CD4-positive, alpha-beta T cell treated with Interleukin-2 at 100 ng/mL for 4 hours (primary cell): ENCODE measurements at places on chromosomes 1 and 21.

DNA sequence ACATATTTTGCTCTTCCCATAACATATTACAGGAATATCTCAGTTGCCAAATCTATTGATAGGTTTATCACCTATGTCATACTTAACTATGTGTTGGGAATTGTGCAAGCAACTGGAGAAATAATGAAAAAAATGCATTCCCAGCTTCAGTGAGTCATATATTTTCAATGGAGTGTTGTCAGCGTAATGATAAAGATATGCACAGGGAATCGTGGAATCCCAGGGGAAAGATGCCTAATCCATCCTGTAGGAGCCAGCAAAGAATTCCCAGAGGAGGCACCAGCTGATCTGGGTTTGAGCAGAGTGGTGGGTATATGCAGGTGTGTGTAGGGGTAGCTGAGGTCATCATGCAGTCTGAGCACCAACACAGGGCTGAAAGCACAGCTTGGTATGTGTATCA is 213.3 kb upstream of the DAB1 start:
- DNase-seq = no peak

GRCh38 chr21:42075686-42076471 is 4.8 kb downstream of the UMODL1 start:
- no peak for DNase-seq

GRCh38 chr1:77218477-77219165 is 609 bp downstream of the PIGK start:
- DNase-seq = peak; percentile 13

DNA sequence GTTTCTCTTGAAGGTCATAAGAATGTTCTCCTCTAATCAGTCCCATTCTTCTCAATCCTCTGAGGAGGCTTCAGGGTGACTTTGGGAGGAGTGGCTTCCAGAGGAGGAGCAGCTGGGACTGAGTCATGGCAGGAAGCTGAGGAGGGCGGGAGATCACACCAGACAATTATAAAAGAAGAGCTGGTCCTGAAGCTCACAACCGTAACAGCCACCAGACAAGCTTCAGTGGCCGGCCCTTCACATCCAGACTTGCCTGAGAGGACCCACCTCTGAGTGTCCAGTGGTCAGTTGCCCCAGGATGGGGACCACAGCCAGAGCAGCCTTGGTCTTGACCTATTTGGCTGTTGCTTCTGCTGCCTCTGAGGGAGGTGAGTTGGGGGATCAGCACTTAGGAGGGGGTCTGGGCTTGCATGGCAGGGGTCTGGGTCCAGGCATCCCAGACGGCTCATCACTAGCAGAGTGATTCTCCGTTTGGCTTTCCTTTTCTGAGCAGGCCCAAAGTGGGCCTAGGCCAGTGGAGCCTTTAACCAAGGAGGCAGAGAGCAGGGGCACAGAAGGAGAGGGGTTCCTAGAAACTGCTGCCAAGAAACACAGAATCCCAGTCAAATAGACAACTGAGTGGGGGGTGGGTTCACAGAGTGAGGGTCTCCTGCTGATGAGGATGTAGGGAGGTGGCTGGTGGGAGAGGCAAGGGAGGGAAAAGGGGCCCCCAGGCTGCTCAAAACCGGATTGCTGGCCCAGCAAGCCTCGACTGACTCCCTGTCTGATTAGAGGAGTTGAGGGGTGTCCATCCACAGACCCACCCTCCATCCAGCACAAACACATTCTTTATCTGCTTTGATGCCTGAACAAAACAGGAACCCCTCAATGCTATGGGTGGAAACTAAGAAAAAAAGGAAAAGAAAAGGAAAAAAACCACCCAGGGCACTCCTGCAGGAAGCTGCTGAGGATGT is at the start of gene ECM1:
Gene ECM1, plus strand, starts transcription at position 198 of the 953 bp plus-strand sequence. Its CDS starts 101 bp downstream, at position 299.
- DNase-seq = no peak

DNA sequence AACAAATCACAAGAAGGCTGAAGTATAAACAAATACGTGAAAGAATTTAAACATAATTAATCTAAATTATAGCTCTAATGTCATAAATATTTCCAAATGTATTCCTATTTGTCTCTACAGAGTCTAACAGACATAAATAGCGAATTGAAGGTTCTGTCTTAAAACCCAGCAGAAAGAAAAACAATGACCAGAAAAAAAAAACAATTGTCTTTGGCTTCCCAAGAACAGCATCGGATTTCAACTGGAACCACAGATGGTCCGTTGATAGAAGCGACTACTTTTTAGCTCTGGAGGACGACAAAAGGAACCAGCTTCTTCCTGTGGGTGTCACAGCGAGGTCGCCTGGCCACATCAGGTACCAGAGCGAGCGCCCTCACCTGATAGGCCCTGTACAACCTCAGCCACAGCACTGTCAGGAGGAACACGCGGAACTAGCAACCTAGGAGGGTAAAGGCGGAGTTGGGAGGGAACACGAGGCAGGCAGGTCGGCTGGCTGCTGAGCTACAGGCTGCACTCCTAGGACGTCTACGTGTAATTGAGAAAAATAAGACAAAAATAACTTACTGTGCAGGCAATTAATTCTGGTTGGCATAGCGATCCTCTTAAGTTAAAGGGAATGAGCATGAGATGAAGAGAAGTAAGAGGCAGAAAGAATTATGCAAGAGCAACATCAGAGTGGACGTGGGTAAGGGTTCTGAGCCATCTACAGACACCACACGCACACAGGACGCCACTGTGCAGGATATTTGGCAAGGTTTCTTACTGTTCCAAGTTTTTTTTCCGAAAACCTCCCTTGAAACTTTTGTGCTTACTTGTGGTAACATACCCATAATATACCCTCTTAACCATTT is 16.7 kb upstream of the PRDM15 start:
- peak; percentile 51 for DNase-seq

- peak; percentile 42 for DNase-seq
Observed at GRCh38 chr1:93874025-93874651, 4.9 kb downstream of the DNTTIP2 start.

DNA sequence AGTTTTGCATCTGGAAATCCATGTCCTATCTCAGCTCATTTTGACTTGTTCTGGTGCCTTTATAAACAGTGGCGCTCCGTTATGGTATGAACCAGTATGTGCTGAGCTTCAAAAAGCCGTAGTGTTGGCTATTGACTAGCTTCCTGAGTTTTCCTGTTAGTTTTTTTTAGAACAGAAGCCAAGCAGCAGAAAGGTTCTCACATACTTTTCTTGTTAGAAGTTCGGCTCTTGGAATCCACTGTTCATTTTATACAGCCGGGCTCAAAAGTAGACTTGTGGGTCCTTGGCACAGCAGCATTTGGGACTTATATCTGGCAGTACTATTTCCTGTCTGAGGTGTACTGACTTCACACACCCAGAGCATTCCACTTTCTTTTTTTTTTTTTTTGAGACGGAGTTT is 63.8 kb downstream of the TBCE start:
- DNase-seq = no peak

DNA sequence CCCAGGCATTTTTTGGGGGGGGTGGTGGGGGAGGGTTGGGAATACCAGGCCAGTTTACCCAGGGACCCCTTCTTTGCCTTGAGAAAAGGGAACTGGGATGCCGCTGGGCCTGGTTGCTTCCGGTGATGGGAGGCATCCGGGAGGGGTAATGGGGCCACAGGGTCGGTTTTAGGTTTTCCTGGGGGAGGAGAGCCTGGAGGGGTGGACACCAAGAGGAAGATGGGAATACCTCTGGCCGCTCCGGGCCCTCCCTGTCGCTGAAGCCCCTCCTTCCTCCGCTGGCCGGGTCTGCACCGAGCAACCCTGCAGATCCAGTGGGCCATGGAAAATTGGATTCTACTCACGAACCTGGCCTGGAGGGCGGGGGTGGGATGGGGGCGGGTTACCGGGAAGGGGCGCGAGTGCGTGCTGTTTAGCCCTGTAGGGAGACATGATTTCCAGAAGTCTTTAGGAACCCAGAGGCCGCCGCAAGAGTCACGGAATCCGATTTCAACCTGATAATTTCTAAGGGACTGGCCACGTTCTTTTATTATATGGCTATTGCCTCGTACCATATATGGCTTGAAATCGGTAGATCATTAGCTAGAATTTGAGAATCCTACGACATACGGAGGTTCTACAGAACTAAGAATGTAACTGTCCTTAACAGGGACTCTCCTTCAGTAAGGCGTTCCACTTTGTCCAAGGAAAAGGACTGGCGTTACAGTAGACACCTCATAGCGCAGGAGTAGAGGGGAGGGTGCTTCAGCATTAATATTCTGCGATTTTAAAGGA is 749 bp downstream of the AKIRIN1 start:
- peak; percentile 11 for DNase-seq

DNA sequence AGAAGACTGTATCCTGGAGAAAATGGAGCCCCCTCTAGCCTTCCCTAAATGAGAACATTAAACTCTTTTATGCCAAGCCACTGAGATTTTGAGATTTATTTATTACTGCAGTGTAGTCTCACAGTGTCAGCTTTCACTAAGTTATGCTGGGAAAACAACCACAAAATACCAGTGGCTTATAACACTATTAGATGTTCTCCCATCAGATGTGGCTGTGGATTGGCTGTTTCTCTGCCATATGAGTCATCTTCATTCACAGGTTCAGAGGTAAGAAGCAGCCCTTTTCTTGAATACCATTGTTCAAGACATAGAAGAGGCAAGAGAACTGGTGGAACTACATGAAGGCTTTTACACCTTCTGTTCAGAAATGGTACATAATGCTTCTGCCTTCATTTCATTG is 32.1 kb upstream of the ST6GALNAC5 start:
- DNase-seq = no peak

GRCh38 chr1:10033359-10033845 is 644 bp downstream of the UBE4B start:
- DNase-seq = no peak

DNA sequence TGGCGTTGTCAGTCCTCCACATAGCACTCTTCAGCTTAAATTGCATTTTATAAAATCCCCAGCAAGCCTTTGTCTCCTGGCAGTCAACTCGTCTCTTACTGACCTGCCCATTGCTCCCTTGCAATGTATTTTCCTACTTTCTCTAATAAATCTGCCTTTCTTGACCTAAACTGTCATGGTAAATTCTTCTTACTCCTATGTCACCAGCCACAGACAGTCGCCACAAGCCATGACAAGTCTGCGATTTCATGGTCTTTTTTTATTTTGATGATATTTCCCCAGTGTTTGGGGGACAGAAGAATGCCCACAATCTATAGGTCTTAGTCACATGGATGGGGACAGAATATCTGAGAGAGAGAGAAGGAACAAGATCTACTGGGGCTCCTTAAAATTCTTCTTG is 8.4 kb downstream of the IFNAR2 start:
- DNase-seq = no peak

DNA sequence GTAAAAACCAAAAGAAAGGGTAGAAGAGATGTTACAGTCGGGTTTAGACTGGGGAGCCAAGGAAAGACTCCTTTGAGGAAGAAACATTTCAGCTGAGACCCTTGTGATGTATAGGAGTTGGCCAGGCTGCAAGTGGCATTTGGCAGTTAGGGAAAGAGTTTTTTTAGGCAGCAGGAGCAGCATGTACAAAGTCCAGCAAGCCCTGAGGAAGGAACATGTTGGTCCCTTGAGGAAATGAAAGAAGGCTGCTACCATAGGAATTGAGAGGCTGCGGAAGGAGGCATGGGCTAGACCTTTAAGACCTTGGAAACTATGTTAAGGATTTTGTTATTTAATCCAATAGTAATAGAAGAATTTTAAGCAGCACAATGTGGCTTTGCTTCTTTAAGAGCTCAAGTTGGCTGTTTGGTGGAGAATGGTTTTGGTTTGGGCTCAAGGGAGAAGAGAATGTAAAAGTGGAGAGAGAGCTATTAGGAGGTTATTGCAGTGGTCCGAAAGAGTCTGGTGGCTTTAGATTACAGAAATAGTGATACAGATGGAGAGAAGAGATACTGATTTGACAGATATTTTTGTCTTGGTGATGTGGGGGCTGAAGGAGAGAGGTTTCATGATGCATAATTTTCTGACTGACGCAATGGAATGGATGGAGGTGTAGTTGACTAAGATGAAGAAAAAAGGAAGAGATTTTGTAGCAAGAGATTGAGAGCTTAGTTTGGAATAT is 26.6 kb downstream of the SMAP2 start:
- no peak for DNase-seq

GRCh38 chr1:228087771-228088251 is 5.3 kb downstream of the ARF1 start:
- DNase-seq = peak; percentile 40

DNA sequence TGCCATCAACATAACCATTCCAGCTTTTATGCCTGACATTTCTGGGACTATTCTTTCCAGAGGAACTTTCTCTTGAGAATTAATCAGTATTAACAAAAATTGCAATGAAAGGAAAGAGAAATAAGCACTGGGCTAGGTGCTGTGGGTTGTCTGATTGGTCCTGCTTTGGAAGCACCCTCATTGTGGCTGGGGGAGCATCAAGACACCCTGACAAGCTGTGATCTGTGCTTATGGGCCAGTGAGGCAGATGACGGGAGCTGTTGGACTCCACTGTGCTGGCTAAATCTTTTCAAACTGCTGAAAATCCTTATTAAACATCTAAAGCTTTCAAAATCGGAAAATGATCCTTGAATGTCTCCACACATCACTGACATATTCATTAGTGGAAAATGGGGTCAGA is 20.0 kb downstream of the UBASH3A start:
- no peak for DNase-seq

GRCh38 chr1:8406960-8407359 is 89.0 kb downstream of the SLC45A1 start:
- DNase-seq = no peak

GRCh38 chr21:35227786-35228185 is 178.7 kb upstream of the RUNX1 start:
- DNase-seq = no peak

GRCh38 chr1:51956528-51957509 is 33.7 kb downstream of the RAB3B start:
- no peak for DNase-seq

DNA sequence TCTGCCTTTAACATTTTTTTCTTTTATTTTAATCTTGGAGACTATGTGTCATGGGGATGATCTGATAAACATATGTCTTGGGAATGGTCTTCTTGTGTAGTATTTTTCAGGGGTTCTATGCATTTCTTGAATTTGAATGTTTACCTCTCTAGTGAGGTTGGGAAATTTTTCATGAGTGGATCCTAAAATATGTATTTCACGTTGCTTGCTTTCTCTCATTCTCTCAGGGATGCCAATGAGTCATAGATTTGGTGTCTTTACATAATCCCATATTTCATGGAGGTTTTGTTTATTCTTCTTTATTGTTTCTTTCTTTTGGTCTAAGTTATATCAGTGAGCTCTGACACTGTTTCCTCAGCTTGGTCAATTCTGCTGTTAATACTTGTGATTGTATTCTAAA is 1237.2 kb downstream of the PLA2G4A start:
- no peak for DNase-seq

DNA sequence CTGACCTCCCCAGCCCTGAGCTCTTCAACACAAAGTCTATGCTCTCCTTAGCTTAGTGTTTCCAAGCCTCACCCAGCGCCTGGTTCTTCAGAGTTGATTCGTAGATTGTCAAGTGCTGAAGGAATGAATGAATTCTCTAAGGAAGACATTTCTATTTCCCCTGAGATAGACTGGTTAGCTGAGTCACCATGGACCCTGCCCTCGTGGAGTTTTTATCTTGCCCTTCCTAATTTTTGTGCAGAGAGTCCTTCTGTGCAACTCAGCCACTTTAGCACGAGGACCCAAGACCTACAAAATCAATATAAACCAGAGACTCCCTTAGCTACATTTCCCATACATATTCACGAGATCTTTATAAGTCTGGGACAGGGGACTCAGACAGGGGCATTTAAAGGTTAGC is 2.6 kb upstream of the CD244 start:
- no peak for DNase-seq

GRCh38 chr1:192726820-192727504 is 81.9 kb upstream of the RGS2 start:
- DNase-seq = no peak

- no peak for DNase-seq
Observed at GRCh38 chr1:156550346-156550745, 22.0 kb downstream of the IQGAP3 start.

GRCh38 chr1:208562151-208562960 is 318.2 kb upstream of the PLXNA2 start:
- DNase-seq = no peak

- DNase-seq = no peak
Observed at GRCh38 chr21:25963181-25963580, 207.4 kb downstream of the APP start.
